Stimulated activated CD8-positive, alpha-beta memory T cell treated with anti-CD3 and anti-CD28 coated beads, Interleukin-12 subunit alpha, Interleukin-12 subunit beta, amount 100 ng/mL, for 1 hour (primary cell): ENCODE measurements at places on chromosomes 1 and 21.

DNA sequence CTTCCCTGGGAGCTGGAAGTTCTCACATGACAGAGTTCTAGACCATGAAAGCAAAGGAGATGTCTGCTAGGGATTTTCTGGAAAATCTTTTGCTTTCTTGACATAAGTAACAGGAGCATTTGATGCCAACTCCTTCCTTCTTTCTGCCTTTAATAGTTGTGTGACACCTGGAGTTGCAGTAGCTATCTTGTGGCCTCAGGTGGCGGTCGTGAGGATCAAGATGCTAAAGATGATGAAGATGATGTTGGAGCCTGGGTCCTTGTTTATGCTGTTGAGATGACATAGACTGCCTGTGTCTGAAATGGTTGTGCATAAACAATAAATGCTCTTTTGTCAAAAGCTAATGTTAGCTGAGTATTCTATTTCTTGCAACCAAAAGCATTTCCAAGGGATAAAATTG, 32.7 kb upstream of the KIRREL1 start:
- DNase-seq, result no peak

- DNase-seq, result no peak
Observed at GRCh38 chr21:25790122-25790877, 55.5 kb downstream of the GABPA start.

- no peak for DNase-seq
Observed at GRCh38 chr1:166858726-166859419, 17.2 kb downstream of the TADA1 start.

DNA sequence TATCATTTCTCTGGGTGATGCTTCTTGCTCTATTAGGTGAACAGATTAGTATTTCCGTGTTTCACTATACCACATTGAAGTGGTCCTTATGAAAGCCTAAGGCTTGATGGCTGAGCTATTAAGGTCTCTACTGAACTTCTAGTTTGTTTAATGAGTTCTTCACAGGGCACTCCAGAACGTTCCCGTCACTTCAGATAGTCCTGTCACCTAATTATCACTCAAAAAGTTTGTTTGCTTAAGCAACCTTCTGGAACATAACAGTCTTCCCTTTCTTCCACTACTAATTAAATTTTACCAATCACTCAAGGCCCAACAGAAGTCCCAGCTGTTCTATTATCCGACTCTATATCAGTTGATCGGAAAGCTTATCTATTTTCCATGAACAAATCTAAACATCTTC, 104.6 kb upstream of the ZC3H11B start:
- no peak for DNase-seq

DNA sequence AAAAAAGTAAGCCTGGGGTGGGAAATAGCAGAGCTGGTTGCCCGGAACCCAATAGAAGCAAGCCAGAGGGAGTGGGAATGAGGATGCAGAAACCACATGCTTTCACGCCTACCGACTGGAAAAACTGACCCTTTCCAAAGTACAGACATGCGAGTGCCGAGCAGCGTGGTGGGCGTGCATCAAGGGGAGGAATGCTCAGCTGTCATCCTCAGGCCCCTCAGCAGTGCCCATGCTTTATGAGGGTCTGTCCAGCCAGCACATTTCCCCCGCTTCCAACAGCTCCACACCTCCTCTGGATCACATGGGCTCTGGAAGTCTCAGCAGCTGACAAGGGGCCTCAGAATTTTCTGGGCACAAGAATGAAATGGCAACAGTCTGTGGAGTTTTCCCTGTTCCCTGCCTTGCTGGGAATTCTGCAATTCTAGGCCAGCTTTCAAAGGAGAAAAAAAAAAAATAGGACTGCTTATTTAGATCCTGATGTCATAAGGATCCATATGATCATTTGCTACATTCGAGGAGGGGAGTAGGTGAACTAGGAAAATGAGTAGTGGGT, 19.1 kb upstream of the IKBKE start:
- DNase-seq, result no peak

- DNase-seq, result no peak
Observed at GRCh38 chr1:165143437-165144065, 213.0 kb downstream of the LMX1A start.

- no peak for DNase-seq
Observed at GRCh38 chr1:23167353-23168078, 1.1 kb downstream of the LUZP1 start.

GRCh38 chr1:240719953-240720700, 108.2 kb upstream of the GREM2 start:
- no peak for DNase-seq

DNA sequence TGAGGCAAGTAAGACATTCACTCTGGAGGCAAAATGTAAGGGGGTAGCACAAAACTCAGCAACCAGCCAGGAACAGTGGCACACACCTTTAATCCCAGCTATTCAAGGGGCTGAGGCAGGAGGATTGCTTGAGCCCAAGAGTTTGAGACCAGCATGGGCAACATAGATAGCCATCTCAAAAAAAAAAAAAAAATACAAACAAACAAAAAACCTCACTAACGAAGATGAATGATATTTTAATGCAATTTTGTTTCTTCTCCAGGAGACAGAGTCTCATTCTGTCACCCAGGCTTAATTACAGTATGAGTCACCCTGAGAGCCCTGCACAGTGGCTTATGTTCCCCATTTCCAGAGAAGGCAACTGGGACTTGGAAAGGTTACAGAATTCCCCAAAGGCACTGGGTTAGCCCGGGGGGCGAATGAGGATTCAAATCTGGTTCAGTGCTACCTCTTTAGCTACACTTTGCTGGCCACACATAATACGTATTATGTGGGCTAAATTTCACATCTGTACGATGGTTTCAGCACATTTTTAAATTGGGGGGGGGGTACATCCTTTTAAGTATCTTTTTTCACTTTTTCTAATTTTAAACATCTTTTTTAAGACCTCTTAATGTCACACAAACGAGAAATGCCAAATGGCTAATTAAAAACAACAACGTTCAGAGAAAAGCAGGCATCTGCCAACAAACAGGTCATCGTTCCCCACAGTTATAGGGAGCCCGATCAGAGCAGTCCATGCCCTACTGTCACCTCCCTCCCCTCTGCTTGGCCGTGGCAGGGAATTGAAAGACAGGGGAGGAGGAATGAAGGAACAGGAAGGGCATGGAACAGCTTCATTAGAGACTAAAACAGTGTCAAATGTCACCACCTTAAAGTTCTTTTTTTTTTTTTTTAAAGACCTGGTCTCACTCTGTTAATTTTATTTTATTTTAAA, 3.5 kb downstream of the CELA2A start:
- no peak for DNase-seq

GRCh38 chr1:20429296-20429695, 56.7 kb downstream of the CAMK2N1 start:
- DNase-seq, result no peak

GRCh38 chr1:24952413-24952841, 22.4 kb upstream of the RUNX3 start:
- DNase-seq, result no peak

DNA sequence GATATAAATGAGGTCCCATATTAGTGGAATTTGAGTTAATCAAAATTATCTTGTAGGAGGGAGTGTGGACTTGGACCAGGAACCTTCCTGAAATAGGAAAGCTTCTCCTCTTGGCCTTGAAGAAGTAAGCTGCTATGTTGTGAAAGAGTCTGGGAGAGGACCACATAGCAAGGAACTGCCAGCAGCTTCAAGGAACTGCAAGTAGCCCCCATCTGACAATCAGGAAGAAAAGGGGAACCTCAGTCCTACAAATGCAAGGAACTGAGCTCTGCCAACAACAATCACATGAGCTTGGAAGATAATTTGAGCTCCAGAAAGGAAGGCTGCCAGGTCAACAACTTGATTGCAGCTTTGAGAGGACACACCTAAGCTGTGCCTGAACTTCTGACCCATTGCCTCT, 8.2 kb upstream of the PRMT6 start:
- DNase-seq, result no peak

GRCh38 chr21:42066521-42066920, 4.6 kb upstream of the UMODL1 start:
- no peak for DNase-seq

GRCh38 chr1:183218971-183219615, 33.0 kb downstream of the LAMC2 start:
- DNase-seq, result peak; percentile 20

DNA sequence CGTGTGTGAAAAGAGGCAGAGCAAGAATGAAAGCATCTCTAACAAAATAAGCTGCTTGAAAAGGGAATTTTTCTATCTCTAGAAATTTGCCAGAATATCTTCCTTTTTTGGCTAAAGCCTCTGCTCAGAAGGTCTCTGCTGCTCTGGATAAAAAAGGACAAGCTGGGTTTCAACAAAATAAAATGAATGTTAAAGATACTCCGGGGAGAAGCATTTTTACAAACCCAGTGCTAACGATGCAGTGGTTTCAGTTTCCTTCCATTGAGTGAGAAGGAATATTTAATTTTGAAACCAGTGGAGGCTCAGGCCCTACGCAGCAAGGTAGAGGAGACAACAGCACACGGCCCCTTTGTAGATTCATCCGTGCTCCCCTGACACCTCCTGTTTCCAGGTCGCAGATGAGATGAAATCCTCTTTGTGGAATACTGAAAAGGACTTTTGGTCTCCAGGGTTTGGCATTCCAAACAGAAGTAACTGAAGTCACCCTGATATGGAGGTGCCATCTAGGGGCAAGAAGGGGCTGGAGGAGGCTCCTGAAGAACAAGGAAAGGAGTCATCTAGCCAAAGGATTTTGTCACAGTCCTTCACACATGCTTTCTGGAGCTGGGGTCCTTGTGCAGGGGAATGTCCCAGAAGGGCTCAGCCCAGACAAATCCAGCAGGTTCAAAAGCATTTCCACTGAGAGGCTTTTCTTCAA, 65.7 kb upstream of the SYT6 start:
- DNase-seq, result no peak

DNA sequence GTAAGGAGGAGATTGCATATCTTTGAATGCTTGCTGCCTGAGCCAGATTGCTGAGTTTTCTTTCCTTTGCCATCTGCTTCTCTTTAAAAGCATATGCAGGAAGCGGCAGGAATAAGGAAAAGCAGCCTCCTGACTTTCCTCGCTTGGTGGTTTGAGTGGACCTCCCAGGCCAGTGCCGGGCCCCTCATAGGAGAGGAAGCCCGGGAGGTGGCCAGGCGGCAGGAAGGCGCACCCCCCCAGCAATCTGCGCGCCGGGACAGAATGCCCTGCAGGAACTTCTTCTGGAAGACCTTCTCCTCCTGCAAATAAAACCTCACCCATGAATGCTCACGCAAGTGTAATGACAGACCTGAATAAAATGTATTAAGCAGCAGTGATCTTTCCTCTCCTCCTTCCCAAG, 1.5 kb downstream of the CORT start:
- DNase-seq, result no peak

- no peak for DNase-seq
Observed at GRCh38 chr1:198845271-198845670, 206.4 kb downstream of the PTPRC start.
